ENCODE measurements at places on chromosomes 5 and 9. TPM values are rescaled to one million over a fixed set of nuclear protein-coding genes. Genes with fewer than 3 reads are reported as not detected.
A peak's percentile ranks its signal among the peaks of the same experiment; 100 is the strongest.

ANXA2R gene
- 8.5 TPM for total RNA-seq

MARVELD2 gene
- 0.31 TPM for total RNA-seq

PROB1 gene
- 6.2 TPM for total RNA-seq

BTNL3 gene
- total RNA-seq = not detected

EDIL3 gene
- total RNA-seq = not detected

GABRB2 gene
- not detected for total RNA-seq

NTRK2 gene
- total RNA-seq = not detected

GRCh38 chr5:40945111-40945510 lies 35.8 kb downstream of the C7 start:
- no peak for DNase-seq
- H3K27me3 ChIP-seq = no peaks in the 10 kb centered on the region
- no peak overlapping the region for H3K27ac ChIP-seq
- H3K36me3 ChIP-seq = no peaks in the 10 kb centered on the region

GRCh38 chr9:137618105-137619067 lies at the start of gene EHMT1:
Gene EHMT1, plus strand, starts transcription at chr9:137619005. Its CDS starts 24 bp downstream, at chr9:137619029.
- H3K27me3 ChIP-seq = no peaks in the 10 kb centered on the region
- peak within 1 kb of the TSS; percentile 92 for H3K27ac ChIP-seq
- peaks cover 33% of the 10 kb centered on the region for H3K4me1 ChIP-seq
- peaks cover 20% of the 10 kb centered on the region for H3K36me3 ChIP-seq
- H3K4me3 ChIP-seq = peak within 1 kb of the TSS; percentile 91
- peak; percentile 94 for DNase-seq

GRCh38 chr5:172149073-172149472 lies 39.0 kb downstream of the STK10 start:
- H3K27ac ChIP-seq = peak overlapping the region; percentile 58
- no peak for DNase-seq
- peaks cover 65% of the 10 kb centered on the region for H3K4me1 ChIP-seq
- H3K36me3 ChIP-seq = peaks cover 45% of the 10 kb centered on the region
- H3K4me3 ChIP-seq = no peak overlapping the region

DNA sequence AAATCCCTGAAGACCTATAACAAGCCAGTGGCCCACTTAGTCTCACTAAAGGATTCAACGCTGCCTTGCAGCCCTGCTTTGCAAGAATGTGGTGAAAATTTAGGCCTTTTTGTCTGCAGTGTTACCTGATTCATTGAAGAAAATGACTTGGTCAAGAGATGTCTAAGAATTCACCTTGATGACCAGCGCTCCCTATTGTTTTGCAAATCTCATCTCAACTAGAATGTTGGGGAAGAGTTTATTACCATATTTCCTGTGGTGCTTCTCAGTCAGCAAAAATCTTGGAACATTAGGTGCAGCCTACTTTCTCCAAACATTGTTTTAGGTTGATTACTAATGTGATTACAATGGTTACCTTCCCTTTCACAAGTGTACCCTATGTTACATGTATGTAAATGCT lies 53.5 kb downstream of the PLK2 start:
- DNase-seq = no peak
- H3K36me3 ChIP-seq = no peaks in the 10 kb centered on the region
- H3K27ac ChIP-seq = no peak overlapping the region
- H3K27me3 ChIP-seq = peaks cover 5% of the 10 kb centered on the region

GRCh38 chr5:63401436-63402046 lies 560.7 kb downstream of the HTR1A start:
- peak; percentile 29 for DNase-seq
- H3K27me3 ChIP-seq = no peaks in the 10 kb centered on the region

- H3K27me3 ChIP-seq = peaks cover 4% of the 10 kb centered on the region
- no peaks in the 10 kb centered on the region for H3K4me1 ChIP-seq
- no peak overlapping the region for H3K27ac ChIP-seq
- DNase-seq = no peak
Observed at GRCh38 chr5:2110934-2111462, 228.3 kb upstream of the IRX4 start.

DNA sequence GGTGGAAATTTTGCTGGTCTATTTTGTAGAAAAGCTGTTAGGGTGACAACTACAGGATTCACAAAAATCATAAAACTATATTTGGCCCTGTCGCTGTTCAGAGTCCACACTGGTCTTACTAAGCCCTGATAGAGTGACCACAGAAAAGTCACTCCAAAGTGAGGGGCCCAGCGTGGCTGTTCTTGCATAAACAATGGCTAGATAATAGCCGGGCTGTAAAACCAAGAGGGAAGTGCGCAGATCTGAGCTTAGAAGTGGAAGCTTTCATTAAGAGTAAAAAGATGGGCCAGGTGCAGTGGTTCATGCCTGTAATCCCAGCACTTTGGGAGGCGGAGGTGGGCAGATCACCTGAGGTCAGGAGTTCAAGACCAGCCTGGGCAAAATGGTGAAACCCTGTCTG lies 15.5 kb upstream of the CTSL start:
- H3K27me3 ChIP-seq = no peaks in the 10 kb centered on the region
- peaks cover 23% of the 10 kb centered on the region for H3K4me1 ChIP-seq
- DNase-seq = no peak
- H3K4me3 ChIP-seq = no peak overlapping the region
- H3K27ac ChIP-seq = no peak overlapping the region

- peaks cover 15% of the 10 kb centered on the region for H3K36me3 ChIP-seq
- no peak for DNase-seq
- H3K4me3 ChIP-seq = no peak overlapping the region
Observed at GRCh38 chr9:94076557-94076956, 7.7 kb upstream of the PTPDC1 start.

DNA sequence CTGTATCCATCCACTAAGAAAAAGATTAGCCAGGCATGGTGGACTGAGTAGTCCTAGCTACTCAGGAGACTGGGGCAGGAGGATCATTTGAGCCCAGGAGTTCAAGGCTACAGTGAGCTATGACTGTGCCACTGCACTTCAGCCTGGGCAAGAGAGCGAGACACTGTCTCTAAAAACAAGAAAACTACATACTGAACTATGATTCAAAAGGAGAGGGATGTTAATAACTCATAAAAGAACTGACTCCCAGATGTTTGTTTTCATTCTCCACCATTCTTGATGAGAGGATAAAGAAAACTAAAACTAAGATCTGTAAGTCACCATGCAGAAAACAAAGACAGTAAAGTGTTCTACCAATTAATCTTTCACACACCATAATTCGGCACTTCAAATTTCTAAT lies 53.5 kb downstream of the AUH start:
- peaks cover 6% of the 10 kb centered on the region for H3K4me1 ChIP-seq
- no peak overlapping the region for H3K4me3 ChIP-seq
- no peak overlapping the region for H3K27ac ChIP-seq
- no peaks in the 10 kb centered on the region for H3K27me3 ChIP-seq
- H3K36me3 ChIP-seq = peaks cover 16% of the 10 kb centered on the region

DNA sequence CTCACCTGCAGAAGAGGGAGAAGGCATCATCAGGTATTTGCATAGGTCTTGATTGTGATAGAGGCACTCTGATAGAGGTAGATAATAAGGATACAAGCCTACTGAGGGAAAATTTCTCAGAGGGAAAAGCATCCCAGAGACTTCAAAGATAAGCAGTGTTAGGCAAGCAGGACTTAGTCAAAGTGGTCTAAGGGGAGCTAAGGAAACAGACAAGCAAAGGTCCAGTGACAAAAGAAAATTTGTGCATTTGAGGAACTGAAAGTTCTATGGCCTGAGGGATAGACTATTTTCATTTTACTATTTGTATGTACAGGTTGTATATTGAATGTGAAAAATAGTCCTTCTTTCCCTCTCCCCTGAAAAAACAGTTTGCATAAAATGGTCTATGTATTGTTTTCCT lies 27.4 kb downstream of the OXCT1 start:
- peaks cover 26% of the 10 kb centered on the region for H3K36me3 ChIP-seq
- DNase-seq = no peak
- H3K27ac ChIP-seq = no peak overlapping the region
- no peaks in the 10 kb centered on the region for H3K27me3 ChIP-seq
- H3K4me3 ChIP-seq = no peak overlapping the region

GRCh38 chr9:75053869-75054268 lies 25.8 kb upstream of the CARNMT1 start:
- no peak for DNase-seq
- peaks cover 2% of the 10 kb centered on the region for H3K36me3 ChIP-seq
- no peaks in the 10 kb centered on the region for H3K4me1 ChIP-seq
- no peak overlapping the region for H3K4me3 ChIP-seq

DNA sequence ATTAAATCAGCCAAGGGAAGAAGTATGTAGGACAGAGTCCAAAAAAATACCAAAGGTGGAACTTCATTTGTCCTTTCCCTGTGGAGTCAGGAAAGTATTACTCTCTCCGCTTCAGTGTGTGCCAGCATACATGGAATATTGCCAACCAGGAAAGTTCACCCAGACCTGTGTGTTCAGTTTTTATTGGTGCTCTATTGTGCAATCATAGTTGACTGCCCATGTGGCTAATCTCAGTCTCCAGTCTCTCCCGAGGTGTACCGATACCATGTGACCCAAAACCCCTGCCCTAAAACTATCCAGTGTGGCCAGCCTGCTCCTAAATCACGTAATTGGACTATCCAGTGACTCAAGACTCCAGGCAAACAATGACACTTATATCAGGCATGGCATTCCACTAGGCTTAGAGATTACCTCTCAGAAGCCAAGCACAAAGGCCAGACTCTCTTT lies 38.8 kb downstream of the NFX1 start:
- H3K36me3 ChIP-seq = peaks cover 16% of the 10 kb centered on the region
- no peak overlapping the region for H3K27ac ChIP-seq
- no peak overlapping the region for H3K4me3 ChIP-seq
- no peaks in the 10 kb centered on the region for H3K27me3 ChIP-seq

GRCh38 chr5:53434541-53434940 lies 45.9 kb upstream of the FST start:
- H3K27me3 ChIP-seq = peaks cover 6% of the 10 kb centered on the region
- no peak overlapping the region for H3K4me3 ChIP-seq
- H3K36me3 ChIP-seq = no peaks in the 10 kb centered on the region
- no peaks in the 10 kb centered on the region for H3K4me1 ChIP-seq

DNA sequence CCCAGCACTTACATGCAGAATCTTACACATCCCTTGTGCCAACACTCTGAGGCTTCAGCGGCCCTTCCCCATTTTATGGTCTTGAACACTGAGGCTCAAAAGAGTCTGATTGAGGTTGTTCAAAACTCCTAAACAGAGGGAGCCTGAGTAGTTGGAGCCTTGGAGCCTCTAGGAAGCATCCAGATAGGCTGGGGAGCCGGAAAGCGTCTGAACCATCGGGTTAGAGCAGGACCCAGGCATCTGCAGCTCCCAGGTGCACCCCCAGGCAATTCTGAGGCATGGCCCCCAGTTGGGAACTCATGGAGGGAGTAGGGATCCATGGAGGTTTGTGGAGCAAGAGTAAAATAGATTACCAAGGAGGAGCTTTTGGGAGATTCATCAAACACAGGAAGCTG lies 3.8 kb downstream of the OLFML2A start:
- no peak overlapping the region for H3K27ac ChIP-seq
- H3K27me3 ChIP-seq = peaks cover 25% of the 10 kb centered on the region
- DNase-seq = no peak
- H3K4me3 ChIP-seq = no peak overlapping the region
- no peaks in the 10 kb centered on the region for H3K36me3 ChIP-seq

DNA sequence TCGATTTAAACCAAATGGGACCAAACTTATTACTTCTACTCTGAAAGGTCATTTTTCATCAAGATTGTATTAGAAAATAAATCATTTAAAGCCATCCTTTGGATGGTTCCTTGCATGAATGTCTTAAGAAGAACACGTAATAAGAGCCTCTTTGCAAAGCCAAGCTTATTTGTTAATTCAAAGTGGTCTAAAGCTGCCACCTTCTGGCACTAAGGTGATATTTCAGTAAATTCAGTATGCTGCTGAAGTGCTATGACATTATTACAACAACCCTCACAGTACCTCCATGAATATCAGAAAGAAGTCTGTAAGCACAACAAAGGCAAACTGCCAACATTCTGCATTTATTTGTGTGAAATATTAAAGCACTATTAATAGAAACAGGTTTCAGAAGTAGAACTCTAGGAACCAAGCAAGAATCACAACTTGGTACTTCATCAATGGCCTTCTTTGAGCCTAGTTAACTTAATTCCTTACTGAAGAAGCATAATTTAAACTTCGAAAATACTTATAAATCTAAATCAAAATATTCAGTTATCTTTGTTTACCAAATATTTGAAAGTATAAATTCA lies 53.1 kb upstream of the TYRP1 start:
- no peak for DNase-seq
- H3K36me3 ChIP-seq = no peaks in the 10 kb centered on the region
- H3K27me3 ChIP-seq = no peaks in the 10 kb centered on the region
- no peaks in the 10 kb centered on the region for H3K4me1 ChIP-seq

GRCh38 chr5:39015743-39016586 lies 58.2 kb downstream of the RICTOR start:
- peaks cover 48% of the 10 kb centered on the region for H3K36me3 ChIP-seq
- peak overlapping the region; percentile 47 for H3K27ac ChIP-seq
- no peak overlapping the region for H3K4me3 ChIP-seq
- H3K4me1 ChIP-seq = peaks cover 27% of the 10 kb centered on the region
- no peak for DNase-seq

DNA sequence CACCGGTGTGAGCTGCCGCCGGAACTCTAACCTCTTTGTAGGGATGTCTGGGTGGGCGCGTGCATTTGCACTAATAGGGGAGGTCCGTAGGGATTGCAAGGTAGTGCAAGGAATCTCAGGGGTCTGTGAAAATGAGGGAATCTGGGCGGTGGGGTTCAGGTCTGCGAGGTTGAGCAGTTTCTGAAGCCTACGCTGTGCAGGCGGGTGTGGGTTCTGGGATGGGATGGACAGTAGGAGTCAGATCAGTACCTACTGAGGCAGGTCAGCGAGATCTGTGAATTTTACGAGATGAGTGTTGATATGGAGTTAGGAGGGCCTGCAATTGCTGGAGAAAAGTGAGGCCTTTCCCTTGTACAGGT lies 856 bp upstream of the ATOSB start:
- H3K27ac ChIP-seq = peak overlapping the region; percentile 88
- no peak for DNase-seq
- no peaks in the 10 kb centered on the region for H3K36me3 ChIP-seq
- H3K4me1 ChIP-seq = peaks cover 39% of the 10 kb centered on the region

DNA sequence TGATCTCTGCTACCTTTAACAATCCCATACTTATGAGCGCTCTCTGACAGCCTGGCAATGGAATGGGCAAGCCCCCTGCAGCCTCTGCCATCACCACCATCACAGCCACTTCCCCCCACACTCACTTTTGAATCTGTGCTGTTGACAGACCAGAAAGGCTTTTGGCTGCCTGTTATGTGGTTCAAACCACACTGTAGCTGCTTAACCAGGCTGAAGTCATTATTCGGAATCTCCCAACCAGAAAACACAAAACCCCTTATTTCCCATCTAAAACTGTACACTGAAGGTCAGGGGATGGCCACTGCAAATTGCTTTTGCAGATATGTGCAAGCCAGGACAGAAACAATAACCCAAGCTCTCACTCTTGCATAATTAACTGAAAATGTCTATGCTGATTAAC lies 35.8 kb downstream of the PTCH1 start:
- DNase-seq = peak; percentile 24
- no peaks in the 10 kb centered on the region for H3K27me3 ChIP-seq
- peaks cover 8% of the 10 kb centered on the region for H3K36me3 ChIP-seq
- H3K4me1 ChIP-seq = peaks cover 14% of the 10 kb centered on the region
